ENCODE measurements at places on chromosomes 12 and 14.

GRCh38 chr12:69714542-69714941 lies 15.4 kb upstream of the BEST3 start:
- peak; percentile 68 for DNase-seq

- DNase-seq: no peak
These were observed 18.8 kb upstream of the RAP1B start for GRCh38 chr12:68591734-68592418.

DNA sequence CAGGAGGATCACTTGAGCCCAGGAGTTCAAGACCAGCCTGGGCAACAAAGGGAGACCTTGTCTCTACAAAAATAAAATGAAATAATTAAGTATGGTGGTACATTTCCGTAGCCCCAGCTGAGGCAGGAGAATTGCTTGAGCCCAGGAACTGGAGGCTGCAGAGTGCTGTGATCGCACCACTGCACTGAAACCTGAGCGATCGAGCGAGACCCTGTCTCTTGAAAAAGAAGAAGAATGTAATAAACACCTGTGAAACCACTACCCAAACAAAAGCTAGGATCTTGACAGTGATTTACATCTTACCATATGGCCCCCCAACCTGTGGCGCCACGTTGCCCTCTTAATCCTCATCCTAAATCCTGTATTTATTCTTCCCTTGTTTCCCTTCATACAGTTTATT lies 5.7 kb upstream of the DTX1 start:
- DNase-seq: no peak

DNA sequence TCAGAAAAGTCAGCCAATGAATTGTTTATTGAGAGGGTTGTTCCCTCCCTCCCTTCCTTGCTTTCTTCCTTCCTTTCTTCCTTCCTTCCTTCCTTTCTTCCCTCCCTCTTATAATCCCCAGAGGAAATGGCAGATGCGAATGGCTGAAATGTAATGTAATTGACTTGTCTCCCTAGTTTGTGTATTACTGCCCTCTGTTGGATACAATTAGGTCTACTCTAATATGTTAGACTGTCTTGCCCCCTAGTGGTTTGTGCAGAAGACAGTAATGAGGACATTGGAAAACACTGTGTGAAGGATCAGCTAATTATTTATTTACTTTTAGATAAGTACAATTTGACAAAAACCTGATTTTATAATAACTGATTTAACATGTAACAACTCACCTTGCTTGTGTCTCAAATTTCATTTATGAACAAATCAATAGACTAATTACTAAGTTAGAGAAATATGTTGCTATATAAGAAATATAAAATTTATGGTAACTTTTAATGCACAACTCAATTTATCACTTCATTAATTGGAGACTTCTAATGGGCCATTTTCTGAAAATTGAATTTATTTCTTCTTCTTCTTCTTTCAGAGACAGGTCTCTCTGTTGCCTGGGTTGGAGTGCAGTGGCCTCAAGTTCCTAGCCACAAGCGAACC lies 229.8 kb upstream of the LRIG3 start:
- peak; percentile 85 for DNase-seq

DNA sequence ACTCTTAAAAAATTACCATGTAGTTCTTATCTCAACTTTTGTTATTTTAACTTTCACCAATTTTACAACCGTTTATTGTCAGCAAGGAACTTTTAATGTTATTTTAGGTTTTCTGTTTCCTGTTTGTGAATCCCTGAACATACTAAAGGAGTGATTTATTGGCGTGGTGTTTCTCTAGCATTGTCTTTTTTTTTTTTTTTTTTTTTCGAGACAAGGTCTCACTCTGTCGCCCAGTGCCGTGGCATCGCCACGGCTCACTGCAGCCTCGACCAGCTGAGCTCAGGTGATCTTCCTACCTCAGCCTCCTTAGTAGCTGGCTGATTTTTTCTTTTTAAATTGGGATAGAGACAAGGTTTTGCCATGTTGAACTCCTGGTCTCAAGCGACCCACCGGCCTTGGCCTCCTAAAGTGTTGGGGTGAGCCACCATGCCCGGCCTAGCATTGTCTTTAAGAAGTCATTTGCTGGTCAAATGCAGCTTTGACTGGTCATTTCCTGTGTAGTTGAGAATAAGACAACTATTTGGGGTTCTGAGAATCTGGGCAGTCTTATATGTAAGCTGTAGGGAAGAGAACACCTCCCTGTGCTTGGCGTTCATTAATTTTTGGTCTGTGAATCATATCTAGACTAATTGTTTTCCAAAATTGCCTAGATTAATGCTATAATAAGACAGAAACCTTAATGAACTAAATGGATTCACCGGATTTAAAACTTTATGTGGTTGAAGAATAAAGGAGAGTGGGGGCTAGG lies 2.1 kb downstream of the WASHC4 start:
- no peak for DNase-seq

- no peak for DNase-seq
These were observed 174.9 kb downstream of the LRRK2 start for GRCh38 chr12:40399656-40400055.

DNA sequence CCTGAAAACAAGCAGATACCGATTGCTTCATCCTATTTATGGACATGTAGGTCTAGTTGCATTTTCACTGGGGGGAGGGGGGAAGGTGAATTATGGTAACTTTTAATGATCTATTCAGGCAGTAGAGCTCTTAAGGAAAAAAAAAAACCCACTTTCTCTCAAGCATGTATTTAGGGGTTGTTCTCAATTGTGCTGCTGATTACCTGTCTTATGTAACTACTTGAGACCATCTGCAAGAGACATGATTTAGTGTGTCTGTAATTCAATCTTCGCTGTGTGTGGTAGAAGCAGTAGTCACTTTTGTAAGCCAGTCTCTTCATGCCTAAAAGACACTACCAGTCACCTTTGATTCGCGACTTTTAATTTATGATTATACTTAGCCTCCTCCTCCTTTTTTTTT lies 8.9 kb downstream of the CALM1 start:
- DNase-seq: no peak

- peak; percentile 70 for DNase-seq
These were observed 25.8 kb upstream of the ACTN1 start for GRCh38 chr14:69004731-69005431.

DNA sequence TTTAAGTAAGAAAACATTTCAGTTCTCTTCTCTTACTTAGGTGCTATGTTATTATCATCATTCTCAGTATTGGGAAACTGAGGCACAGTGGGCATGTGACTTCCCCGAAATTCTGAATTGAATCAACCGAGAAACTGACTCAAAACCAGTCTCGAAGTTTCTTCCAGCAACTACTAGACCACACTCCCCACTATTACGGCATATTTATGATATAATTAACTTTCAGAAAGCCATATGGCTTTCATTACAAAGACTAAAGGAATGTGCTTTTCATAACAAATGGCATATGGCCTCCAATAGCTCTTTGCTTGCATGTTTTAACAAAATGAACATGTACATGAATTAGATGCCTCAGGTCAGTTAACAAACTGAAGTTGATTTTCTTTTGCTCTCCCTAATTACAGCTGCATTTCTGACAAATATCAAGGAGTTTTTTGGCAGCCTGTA lies 182.9 kb upstream of the SLC38A2 start:
- DNase-seq: peak; percentile 42

DNA sequence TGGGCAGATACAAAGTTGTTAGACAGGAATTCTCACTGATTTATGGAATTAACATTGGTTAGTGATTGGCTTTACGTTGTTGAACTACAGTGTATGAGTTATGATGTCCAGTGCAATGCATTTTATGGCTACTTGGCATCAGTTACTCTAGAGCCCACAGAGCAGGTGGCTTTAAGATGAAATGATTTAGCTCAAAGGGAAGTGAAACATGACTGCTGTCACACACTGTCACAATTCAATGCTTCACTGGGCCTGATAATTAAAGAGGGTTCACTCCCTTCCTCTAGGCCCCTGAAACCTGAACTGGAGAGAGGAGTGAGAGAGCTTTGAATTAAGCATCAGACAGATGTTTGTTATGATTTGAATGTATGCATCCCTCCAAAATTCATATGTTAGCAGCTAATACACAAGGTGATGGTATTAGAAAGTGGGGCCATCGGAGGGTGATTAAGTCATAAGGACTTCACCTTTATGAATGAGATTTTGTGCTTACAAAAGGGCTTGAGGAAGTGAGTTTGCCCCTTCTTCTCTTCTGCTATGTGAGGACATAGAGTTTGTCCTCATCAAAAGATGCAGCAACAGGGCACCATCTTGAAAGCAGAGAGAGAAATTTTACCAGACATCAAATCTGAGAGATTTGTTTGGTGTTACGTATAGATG lies 175.8 kb upstream of the GRIN2B start:
- no peak for DNase-seq

GRCh38 chr12:94322346-94322745 lies 137.3 kb downstream of the CEP83 start:
- no peak for DNase-seq

GRCh38 chr12:101823039-101823438 lies 7.7 kb downstream of the GNPTAB start:
- no peak for DNase-seq

DNA sequence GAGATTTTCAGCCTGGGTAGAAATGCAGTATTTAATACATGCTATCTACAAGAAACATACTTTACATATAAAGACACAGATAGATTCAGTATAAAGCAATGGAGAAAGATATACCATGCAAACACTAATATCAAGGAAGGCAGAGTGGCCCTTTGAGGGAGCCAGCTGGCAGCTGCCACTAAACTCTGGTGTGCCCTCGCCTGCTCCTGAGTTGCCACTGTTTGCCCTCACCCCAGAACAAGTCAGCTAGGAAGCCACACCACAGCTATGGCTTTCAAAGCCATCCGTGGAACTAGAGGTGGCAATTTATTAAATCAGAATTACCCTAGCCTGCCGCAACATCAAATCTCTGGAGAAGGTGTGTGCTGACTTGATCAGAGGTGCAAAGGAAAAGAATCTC lies 18.3 kb downstream of the PXN start:
- DNase-seq: no peak

DNA sequence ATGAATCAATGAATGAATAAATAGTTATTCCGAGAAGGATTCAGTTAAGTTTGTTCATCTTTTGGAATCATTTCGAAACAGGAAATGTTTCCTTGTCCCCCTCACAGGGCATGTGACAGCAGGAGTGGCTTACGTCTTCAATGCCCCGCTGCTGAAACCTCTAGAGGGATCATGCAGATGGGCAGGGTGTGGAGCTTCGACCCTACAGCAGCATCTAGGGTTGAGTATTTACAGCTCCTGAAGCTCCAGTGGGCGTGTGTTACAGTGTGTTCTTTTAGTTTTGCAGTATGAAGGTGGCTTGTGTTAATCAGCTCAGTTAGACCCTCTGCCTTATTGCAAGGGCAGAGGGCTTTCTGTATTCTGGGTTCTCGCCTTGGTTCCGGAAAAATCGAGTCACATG lies 2.6 kb downstream of the NAV3 start:
- DNase-seq: no peak

DNA sequence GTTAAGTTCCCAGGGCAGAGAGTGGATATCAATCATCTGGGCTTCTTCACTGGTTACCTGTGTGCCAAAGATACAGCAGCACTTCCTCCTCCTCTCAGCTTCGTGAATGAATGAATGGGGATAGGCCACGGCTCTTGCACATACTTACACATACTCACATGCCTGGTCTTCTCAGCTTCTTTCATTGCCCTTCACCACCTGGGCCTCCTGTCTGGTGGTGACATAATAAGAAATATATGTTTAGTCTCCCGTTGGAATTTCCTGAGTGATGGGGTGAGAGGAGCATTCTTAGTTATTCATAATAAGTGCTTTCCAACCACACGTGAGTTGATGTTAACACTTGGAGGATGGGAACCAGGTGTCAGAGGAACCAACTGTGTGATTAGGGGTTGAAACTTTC lies 268.1 kb upstream of the RMST start:
- no peak for DNase-seq

DNA sequence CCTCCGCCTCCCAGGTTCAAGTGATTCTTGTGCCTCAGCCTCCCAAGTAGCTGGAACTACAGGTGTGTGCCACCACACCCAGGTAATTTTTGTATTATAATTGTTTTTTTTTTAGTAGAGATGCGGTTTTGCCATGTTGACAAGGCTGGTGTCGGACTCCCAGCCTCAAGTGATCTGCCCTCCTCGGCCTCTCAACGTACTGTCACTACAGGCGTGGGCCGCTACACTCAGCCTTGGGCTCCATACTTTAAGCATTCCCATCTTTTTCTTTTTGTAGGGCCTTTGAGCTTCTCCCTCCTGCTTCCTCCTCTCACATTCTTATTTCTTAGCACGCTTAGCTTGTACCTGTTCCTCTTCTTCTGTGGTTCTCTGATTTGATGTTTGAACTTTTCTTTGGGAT lies 62.8 kb downstream of the SERPINA3 start:
- DNase-seq: no peak

DNA sequence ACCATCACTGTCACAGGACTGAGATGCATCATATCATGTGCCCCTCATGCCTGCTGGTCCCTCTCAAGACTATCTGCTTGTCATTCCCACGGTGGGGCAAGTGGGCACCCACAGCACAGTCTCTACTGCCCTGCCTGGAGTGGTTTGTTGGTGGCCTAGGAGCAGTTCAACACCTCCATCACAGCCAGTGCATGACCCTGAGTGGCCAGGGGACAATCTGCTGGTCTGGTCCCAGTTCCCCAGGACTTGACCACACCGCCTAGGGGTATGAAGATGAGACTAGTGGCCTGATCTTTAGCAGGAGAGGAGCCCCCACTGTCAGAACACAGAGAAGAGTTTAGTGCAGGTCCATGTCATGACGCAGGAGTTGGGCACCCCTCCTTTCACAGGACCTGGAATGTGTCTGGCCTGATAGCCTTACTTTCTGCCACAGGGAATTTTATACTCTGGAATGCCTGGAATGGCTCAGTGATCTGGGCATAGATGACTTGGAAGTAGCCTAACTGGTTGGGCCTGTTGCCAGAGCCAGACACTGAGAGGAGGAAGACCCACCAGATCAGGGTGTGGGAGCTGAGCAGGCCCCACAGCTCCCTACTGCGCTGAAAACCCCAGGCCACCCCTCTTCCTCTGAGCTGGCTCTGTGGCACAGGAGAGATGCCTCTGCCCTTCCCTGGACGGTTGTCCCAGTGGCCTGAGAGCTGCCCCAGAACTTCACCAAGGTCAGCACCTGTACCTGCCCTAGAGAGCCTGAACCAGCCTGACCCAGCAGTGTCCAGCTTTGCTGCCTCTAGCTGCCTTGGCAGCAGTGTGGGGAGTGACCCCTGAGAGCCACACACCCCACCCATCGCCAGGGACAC lies 83.3 kb downstream of the PUS7L start:
- no peak for DNase-seq

GRCh38 chr12:101839324-101840283 lies 8.8 kb upstream of the GNPTAB start:
- DNase-seq: peak; percentile 56

- DNase-seq: no peak
These were observed 33.0 kb downstream of the CDKL1 start for GRCh38 chr14:50363714-50364111.

Data from SK-N-DZ (cell line).